ENCODE measurements at places on chromosomes 6 and 20. TPM values are rescaled to one million over a fixed set of nuclear protein-coding genes. Genes with fewer than 3 reads are reported as not detected.

- no peak for DNase-seq
Measured at GRCh38 chr6:95325916-95326315, 251.4 kb upstream of the MANEA start.

Gene TCP11
- 3.2 TPM for polyA plus RNA-seq

Gene HCRTR2
- polyA plus RNA-seq = 0.37 TPM

Gene CCHCR1
- 30.5 TPM for polyA plus RNA-seq

- DNase-seq = no peak
Measured at GRCh38 chr20:63536241-63536977, 767 bp downstream of the PTK6 start.

DNA sequence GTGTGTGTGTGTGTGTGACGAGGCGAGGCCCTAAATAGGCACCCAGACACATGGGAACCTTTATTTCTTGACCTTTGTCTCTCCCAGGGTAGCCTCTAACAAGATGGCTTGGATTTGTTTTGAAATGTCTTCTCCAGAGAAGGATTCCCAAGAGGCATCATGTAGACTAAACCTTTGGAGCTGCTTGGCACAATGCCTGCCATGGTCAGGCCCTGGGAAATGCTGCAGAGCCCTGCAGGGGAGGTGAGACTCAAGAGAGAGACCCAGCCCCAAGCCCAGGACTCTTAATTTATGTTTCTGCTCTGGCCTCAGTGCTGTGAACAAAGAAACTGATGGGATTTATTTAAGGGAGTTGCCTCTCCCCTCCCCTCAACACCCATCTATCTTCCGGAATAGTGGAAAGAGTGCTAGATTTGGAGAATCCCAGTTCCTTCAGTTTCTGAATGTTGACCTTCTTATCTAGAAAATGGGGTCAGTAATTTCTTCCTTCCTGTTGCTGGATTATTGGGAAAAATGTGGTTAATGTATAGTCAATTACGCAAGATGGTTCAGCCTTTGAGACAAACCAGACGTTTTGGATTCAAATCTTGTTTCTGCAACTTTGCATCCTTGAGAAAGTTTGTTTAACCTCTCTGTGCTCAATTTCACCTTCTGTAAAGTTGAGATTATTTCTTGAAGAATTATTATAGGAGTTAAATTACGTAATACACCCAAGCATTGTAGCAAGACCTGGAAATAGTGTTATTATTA lies 434.8 kb downstream of the MAFB start:
- no peak for DNase-seq

DNA sequence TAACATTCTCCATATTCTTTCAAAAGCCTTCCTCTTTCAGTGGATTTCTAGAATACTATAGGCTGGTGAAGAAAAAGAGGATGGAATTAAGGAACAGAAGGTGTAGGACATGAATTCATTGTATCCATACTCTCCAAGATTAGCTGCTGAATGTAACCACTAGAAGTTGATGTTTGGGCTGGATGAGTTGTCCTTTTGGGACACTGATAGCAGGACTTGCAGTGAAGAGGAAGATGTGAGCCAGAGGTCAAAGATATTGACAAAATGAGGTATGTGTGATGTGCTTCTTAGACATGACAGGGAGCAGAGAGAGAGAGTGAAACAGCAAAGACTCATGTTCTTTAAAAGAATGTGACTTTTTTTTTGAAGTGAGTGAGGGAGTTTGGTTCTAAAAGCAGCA lies 134.3 kb upstream of the MAN1A1 start:
- DNase-seq = no peak

- DNase-seq = no peak
Measured at GRCh38 chr6:125196613-125197012, 43.0 kb downstream of the TPD52L1 start.

Gene CD24
- 1,220 TPM for polyA plus RNA-seq

- peak; percentile 20 for DNase-seq
Measured at GRCh38 chr6:80133020-80133419, 26.5 kb downstream of the BCKDHB start.

Gene BLTP3A
- polyA plus RNA-seq = 13.2 TPM

GRCh38 chr20:57824909-57825308 lies 115.1 kb upstream of the PMEPA1 start:
- no peak for DNase-seq

Gene LGSN
- 0.52 TPM for polyA plus RNA-seq

GRCh38 chr20:61119273-61119672 lies 132.8 kb upstream of the CDH4 start:
- DNase-seq = no peak

GRCh38 chr20:36317675-36318074 lies 11.5 kb downstream of the DLGAP4 start:
- DNase-seq = no peak

- DNase-seq = no peak
Measured at GRCh38 chr6:38116248-38116647, 296.7 kb downstream of the ZFAND3 start.

Gene RIMS1
- polyA plus RNA-seq = 2.8 TPM

DNA sequence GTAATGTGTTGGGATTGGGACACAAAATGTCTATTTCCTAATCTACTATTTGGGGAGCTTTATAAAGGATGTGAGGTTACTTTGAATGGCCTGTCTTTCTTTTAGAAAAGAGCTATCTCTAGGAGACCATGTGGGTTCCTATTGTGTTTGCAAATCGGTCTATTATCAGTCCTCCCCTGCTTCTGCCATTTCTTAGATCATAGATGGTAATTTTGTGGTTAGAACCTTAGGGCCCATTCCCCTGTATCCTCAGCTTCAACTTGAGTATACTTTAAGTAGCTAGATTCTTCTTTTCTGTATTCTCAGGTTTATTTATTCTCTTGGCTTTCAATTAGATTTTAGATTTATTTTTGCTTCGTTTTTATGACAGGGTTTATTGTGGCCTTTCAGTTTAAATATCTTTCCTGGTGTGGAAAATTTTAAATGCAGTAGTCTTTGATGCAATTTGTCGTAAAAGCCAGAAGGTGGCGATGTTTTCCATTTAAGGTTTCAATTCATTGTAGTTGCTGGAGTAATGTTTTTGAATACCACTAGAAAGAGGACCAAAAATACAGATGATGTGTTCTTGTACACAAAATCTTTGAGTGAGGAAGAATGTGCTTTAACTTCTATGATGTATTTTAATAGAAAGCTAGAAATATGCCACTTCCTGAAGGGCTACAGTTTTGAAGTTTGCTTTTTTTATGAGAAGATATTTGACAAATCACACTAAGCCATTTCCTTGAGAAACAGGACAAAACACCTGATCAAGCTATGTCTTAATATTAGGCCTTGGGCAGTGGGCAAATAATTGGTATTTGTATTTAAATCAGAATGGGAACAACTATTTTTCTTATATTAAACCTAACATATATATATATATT lies 20.3 kb downstream of the TBPL1 start:
- DNase-seq = no peak

Gene HLA-DRA
- 56.4 TPM for polyA plus RNA-seq
